ENCODE measurements at places on chromosomes 6 and 20.

DNA sequence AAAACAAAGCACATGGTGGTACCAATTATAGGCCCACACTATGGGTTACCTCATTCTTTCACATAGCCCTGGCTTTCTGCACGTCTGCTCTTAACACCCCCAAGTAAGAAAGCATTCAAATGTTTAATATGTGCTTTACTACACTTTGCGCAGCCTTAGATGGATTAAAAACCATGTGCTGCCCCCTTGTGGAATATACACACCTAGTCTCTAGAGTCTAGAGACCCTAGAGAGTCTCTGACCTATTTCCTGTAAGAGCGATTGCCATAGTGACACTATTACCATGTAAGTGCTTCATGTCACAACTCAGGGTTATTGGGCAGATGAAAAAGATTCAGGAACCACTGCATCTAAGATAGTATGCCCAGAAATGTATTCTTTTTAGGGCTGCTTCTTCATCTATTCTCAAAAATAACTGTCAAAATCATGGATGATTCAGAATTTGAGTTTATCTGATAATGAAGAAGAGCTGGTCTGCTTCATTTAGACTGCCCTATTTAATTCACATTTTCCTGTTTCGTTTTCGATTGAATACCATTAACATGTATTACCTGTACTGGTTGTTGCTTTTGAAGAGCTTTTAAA, 186.3 kb downstream of the ADGB start:
- no peak for DNase-seq

- DNase-seq = no peak
Observed at GRCh38 chr6:26536571-26537159, 1.5 kb upstream of the HMGN4 start.

- peak; percentile 69 for DNase-seq
Observed at GRCh38 chr6:53042112-53042511, 23.1 kb upstream of the FBXO9 start.

GRCh38 chr6:64984948-64985347, 722.1 kb downstream of the EYS start:
- DNase-seq = no peak
